ENCODE measurements at places on chromosomes 3 and 15.

- ATAC-seq = no peak
Measured at GRCh38 chr3:152671446-152672319, 163.2 kb upstream of the P2RY1 start.

- ATAC-seq = peak; percentile 75
Measured at GRCh38 chr3:12462159-12462947, 21.9 kb upstream of the TSEN2 start.

DNA sequence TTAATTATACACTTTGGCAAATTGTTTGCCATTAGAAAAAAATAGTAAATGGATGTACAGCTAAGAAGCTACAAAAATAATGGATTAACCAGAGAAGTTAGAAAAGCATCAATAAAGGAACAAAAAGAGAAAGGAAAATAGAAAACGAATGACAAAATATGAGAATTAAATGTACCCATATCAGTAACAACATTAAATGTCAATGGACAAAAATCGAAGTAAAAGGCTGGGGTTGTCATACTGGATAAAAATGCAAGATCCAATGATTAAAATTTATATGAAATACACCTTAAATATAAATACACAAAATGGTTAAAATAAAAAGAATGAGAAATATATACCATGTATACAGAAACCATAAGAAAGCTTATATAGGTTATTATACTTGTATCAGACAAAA lies 470.6 kb downstream of the OCA2 start:
- no peak for ATAC-seq

DNA sequence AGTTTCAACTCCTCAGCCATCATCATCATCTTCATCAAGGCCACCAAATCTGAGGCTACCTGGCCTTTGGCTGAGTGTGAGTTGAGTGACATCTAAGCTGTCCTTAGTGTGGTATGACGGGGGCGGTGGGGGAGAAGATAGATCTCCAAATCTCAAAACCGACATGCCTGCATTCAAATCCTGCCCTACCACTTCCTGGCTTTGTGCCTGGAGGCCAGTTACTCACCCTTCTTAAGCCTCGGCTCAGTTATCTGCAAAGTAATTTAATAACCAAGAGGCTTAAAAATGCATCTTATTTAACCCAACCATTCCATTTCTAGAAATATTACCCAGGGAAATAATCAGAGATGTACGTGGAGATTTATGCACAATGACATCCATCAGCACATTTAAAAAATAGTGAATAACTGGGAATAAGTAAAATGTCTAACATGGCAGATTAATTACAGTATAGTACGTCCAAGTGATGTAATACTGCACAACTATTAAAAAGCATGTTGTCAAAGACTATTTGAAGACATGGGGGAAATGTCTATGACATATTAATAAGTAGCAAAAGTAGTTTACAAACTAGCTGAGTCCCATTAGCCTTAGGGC lies 167.4 kb downstream of the NTRK3 start:
- ATAC-seq = no peak

DNA sequence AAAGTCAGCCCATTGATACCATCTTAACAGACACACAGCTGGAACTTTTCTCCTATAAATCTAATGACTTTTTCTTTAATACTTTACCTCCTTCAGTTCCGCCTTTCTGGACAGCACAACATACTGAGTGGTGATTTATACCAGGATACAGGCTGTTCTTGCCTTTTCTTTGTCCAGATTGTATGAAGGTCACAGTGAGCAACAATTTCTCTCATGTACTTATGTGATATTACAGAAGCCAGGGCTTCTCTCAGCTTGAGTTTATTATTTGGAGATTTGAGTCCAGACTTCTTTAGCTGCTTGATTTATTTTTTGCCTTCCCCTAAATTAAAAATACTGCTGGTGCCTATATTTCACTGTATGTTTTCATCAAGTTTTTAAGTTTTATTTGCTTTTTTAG lies 976.0 kb downstream of the ROBO2 start:
- ATAC-seq = no peak

DNA sequence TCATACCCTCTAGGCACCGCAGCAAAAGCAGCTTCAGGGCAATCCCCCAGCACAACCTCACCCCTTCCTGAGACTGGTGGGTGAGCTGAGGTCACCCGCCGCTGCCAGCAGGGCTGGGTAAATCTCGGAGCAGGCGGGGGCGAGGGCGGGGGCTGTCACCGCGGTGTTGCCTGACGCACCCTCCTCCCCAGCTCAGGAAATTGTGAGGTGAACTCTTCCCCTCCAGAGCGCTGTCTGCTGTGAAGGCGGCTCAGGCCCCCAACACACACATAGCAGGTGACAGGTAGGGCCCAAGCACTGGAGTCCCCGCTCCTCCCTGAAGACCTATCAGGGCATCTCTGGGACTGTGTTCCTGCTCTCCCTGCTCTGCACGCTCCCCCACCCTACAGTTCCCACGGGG lies 30.2 kb upstream of the FURIN start:
- peak; percentile 83 for ATAC-seq

DNA sequence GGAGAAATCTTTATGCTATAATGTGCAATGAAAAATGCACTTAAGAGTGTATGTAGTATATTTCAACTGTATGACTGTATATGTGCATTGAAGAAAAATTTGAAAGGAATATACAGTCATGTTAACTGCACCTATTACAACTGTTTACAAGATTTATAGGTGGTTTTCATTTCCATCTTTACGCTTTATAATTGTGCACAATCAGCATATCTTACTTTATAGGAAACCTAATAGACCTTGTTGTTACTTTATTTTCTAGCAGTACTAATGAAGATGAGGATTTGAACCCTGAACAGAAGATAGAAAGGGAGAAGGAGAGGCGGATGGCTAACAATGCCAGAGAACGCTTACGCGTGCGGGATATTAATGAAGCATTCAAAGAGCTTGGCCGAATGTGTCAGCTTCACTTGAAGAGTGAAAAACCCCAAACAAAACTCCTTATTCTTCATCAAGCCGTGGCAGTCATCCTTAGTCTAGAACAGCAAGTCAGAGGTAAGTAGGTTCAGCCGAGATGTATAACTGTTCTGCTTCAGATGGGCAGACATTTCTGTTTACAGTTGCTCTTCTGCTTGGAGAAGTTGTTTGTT lies 103.4 kb upstream of the CGNL1 start:
- no peak for ATAC-seq

DNA sequence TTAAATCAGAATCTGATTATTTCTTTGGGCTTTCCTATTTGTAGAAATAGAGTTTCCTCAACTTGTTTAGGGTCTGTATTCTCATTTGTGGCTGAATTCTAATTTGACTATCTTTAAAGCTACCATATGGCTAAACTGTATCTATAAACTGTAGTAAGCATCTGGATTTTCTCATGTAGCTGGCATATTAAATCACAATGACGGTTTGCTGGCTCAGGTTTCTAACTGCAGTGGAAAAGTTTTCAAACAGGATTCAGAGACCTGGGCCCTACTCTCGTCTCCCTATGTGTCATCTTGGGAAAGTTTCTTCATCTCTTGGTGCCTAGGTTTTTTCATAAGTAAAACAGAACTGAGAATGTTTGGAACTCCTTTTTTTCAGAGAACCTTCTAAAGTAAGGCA lies 68.3 kb downstream of the GALK2 start:
- no peak for ATAC-seq

- ATAC-seq = no peak
Measured at GRCh38 chr3:197335428-197336132, 37.2 kb upstream of the DLG1 start.

- ATAC-seq = no peak
Measured at GRCh38 chr3:71509066-71509465, 74.5 kb downstream of the FOXP1 start.

- ATAC-seq = no peak
Measured at GRCh38 chr3:177516158-177517011, 319.1 kb upstream of the TBL1XR1 start.

- ATAC-seq = no peak
Measured at GRCh38 chr3:122325769-122326168, 721 bp downstream of the CSTA start.

- no peak for ATAC-seq
Measured at GRCh38 chr3:33911525-33912322, 113.3 kb downstream of the PDCD6IP start.

- no peak for ATAC-seq
Measured at GRCh38 chr3:135014566-135014965, 219.5 kb downstream of the EPHB1 start.

DNA sequence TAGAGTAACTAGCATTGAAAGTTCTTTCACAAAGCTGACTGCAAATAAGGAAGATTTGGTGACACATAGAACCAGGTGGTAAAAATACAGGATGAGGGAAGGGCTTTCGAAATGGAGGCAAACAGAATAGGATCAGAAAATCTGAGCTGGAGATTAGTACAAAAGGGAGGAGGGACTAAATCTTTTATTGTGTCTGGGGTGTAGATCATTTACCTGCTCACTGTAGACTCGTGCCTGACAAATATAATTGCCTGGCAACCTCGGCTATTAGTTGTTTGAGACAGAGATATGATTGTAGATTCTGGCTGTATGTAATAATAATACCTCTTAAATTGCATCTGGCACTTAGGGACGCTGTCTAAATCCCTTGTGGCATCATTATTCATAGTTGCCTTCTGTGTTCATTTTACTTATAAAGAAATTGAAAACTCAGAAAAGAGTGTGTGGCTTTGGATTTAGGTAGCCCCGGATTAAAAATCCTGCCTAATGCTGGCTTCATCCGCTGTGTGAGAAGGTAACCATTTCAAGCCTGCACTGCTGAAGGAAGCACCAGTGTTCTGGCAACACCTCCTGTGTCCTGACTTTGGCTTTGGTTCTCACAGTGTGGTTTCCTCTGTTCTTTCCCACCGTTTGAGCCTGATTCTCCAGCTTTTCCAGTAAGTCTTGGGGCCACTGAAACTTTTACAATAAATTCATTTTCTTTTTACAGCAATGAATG lies 25.0 kb upstream of the GPR160 start:
- no peak for ATAC-seq

DNA sequence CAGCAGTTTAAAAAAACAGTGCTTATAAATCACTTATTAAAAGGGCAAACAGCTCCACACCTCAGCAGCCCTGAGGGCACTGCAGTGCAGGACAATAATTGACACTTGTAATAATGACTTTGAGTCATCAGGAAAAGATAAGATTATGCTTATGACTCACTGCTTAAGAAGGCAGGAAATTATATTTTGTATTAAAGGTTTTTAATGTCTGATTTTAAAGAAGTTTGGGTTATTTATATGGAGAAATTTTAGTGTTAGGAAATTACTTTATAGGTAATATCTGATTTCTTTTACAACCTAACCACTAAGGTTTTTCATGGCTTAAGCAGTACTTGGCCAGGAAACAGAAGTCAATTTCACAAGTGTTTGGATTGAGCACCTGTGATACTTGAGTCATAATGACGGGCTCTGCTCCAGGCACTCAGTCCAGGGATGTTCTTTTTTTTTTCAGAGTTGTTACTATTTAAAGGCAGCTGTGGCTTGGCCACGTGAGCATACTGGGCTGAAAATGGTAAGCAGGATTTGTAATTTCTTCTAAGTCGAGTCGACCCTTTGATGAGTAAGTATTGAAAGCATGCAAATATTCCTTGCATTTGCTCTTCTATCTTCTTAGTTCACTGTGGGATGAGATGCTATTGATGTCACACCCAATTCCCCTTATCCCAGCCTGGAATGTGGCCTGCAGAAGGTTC lies 21.6 kb upstream of the SLC6A20 start:
- ATAC-seq = peak; percentile 59

DNA sequence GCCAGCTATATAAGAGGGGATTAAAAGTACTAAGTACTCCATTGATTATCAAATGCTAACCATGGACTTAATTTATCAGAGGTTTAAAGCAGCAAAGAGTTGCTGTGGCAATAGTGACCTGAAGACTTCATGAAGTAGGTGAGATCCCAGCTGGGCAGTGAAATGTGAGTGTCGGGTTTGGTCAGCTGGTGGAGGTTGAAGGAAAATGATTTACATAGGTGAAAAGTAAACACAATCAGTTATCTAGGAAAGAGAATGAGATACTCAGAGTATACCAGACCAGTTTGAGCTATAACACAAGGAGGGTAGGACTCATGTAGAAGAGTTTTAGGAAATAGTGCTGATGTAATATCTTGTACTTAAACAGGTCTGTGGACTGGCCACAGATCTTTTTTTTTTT lies 16.5 kb upstream of the FBXO22 start:
- no peak for ATAC-seq

DNA sequence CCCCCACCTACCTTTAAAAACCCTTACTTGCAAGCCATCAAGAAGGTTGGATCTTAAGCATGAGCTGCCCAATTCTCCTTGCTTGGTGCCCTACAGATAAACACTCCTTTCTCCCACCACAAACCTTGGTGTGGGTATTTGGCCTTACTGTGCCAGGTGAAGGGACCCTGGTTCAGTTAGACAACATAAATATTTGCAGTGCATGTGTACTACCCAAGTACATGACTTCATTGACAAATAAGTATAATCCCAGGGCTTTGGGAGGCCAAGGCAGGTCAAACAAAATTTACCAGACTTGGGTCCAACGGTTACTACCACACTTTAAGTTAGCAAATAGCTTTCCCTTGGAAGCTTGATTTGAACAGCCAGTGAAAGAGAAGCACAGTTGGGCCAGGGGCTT lies 9.3 kb upstream of the CNOT10 start:
- no peak for ATAC-seq

GRCh38 chr15:61064651-61065050 lies 164.5 kb downstream of the RORA start:
- no peak for ATAC-seq

DNA sequence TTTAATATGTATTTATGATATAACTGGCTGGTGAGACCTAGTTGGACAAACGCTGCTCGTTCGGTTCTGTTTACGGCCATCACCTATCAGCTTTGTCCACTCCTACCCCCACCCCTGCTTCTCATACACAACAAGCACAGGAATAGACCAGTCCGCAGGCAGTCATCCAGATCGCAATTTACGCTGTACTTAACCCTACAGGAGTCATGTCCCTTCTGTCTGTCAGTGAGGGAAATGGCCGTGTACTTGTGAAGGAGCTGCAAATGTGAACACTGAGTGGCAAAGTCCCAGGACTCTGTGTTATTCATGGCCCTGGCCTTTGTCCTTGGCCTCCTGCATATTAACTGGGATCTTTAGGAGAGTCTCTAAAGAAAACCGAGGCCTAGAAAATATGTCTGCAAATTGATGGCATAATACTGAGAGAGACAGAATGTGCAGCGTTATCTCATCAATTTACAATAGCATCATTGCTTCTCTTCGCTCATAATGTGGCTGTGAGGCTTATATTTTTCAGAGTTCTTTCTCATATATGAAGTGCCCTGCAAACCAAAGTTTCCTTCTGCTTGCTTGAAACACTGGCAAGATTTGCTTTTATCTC lies 7.2 kb upstream of the ABHD10 start:
- no peak for ATAC-seq

- ATAC-seq = no peak
Measured at GRCh38 chr15:46786590-46787285, 930.6 kb upstream of the SEMA6D start.

GRCh38 chr3:108588601-108589000 lies 637 bp downstream of the CIP2A start:
- ATAC-seq = no peak

GRCh38 chr3:138051947-138052802 lies 42.2 kb downstream of the CLDN18 start:
- ATAC-seq = no peak

DNA sequence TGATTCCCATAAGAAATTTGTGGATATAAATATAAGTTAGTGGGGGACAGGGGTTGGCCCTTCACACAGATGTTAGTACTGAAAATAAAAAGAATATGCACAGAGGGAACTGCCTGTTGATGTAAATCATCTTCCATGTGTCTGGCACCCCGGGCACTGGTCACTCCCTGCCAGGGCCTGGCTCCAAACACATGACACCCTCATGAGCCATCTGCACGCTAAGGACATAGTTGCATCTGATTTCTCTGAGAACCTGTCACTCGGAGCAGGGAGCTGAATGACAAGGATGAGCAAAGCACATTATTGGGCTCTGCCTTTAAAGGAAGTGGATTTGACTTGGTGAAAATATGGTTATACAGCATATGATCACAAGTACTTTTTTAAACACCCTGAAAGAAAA lies 66.2 kb upstream of the TSC22D2 start:
- ATAC-seq = no peak
